ENCODE measurements at places on chromosomes 1 and 21.

- DNase-seq: no peak
Observed at GRCh38 chr21:35582731-35583130, 477.6 kb downstream of the SETD4 start.

DNA sequence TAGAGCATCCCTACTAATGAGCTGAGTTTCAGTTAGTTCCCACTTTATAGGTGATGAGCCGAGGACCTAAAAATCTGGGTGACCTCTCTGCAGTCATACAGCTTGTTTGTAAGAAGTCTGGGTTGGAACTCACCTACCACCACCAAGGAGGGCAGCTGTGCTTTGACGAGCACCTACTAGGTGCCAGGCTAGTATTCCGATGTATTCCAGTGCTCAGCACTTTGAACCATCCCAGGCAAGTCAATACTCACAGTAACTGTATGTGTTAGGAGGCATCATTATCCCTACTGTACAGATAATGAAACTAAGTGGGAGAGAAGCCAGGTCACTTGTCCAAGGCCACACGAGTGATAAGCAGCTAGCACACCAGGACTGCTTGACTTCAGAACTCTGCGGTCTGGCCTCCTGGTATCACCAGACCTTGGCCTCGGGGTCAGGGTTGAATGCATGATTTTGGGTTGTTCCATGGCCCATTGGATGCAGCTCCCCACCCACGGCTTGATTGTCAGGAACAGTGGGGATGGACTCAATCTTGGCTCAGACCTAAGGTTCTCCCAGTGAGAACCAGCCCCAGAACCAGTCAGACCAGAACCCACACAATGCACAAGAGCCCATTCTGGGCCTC is 20.7 kb downstream of the ECE1 start:
- DNase-seq: no peak

DNA sequence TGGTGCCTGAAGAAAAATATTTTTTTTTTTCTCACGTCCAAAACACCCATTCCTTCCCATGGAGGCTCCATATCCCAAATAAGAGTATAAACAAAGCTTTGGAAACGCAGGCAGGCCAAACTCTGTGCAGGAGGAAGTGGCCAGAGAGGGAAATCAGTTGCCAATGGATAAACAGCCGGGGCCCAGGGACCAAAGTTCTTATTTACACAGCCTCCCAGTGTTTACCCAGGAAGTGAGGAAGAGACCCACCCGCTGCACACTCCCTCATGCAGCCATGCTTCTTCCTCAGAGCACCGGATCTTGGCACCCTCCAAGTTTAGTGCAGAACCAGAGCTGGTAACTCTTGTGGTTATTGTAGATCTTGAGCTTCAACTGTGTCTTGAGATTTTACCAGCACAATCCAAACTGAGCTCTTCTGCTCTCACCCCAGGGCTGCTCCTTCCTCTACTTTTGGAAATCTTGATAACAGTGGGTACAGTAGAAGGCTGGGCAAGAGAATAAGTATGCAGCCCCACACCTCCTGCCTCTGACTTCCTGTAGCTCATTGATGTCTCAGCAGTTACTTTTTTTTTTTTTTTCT is 14.2 kb downstream of the MARCKSL1 start:
- no peak for DNase-seq

DNA sequence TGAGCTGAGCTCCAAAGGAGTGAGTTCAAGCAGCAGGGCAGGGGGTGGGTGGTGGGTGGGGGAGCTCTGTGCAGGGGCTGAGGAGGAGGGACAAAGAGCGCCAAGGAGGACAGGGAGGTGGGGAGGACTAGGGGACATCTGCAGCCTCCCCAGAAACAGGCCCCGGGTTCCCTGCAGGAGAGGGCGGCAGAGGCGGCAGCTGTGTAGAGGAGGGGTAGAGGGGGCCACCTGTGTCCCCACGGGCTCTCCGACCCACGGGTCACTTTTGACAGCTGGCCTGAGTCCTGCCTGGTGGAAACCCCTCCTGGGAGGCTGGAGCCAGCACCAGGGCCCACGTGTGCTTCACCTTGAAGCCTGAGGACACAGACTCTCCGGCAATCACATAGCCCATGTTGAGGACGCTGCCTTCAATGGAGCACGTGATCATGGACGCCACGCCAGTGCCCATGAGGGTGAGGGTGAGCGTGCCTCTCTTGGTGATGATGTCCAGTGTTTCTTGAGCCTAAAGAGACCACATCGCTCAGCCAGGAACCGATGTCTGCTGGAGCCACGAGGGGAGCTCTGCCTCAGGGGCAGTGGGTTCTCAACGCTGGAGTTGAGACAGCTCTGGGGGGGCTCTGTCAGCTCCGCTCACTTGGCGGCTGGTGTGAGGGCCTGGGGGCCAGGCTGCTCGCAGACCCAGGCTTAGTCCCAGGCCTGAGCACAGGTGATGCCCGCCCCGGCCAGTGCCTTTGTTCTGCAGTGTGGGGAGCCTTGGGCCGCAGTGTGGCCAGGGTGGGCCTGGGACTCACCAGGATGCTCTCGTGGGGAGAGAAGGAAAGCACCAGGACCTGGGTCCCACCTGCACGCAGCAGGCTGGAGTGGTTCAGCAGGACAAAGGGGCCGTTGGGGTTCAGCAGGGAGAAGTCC is 6.6 kb upstream of the TMEM52 start:
- DNase-seq: no peak

DNA sequence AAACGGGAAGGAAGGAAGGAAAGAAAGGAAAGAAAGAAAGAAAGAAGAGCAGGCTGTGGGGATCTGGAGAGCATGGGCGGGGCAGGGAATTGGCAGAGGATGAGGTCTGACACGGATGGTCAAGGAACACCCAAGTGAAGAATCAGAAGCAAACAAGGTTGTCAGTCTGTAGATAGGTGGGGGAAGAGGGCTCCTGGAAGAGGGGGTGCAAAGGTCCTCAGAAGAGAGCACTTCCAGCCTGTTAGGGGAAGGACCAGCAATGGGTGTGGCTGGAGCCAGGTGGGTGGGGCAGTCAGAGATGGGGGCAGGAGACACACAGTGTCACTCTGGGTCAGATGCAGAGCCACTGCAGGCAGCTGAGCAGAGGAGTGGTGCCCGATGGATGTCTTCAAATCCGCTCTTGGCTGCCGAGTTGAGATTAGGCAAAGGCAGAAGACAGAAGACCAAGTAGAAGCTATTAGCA is 11.0 kb upstream of the PLA2G2C start:
- no peak for DNase-seq

- DNase-seq: no peak
Observed at GRCh38 chr1:31203215-31203614, 36.5 kb downstream of the NKAIN1 start.

DNA sequence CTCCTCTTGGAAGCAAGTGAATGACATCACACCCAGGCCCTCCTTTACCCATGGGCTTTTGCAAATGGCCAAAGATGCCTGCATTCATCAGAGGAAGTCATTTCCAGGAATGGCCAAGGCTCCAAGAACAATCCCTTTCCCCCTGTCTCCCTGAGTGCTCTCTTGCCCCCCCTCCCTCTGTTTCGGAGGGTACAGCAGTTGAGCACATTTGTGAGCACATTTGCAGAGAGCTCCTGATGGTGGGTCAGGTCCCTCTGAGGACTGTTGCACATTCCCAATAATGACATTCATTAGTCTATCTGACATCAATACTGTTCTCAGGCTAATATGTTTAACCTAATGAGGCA is 113.4 kb downstream of the MATN1 start:
- no peak for DNase-seq

DNA sequence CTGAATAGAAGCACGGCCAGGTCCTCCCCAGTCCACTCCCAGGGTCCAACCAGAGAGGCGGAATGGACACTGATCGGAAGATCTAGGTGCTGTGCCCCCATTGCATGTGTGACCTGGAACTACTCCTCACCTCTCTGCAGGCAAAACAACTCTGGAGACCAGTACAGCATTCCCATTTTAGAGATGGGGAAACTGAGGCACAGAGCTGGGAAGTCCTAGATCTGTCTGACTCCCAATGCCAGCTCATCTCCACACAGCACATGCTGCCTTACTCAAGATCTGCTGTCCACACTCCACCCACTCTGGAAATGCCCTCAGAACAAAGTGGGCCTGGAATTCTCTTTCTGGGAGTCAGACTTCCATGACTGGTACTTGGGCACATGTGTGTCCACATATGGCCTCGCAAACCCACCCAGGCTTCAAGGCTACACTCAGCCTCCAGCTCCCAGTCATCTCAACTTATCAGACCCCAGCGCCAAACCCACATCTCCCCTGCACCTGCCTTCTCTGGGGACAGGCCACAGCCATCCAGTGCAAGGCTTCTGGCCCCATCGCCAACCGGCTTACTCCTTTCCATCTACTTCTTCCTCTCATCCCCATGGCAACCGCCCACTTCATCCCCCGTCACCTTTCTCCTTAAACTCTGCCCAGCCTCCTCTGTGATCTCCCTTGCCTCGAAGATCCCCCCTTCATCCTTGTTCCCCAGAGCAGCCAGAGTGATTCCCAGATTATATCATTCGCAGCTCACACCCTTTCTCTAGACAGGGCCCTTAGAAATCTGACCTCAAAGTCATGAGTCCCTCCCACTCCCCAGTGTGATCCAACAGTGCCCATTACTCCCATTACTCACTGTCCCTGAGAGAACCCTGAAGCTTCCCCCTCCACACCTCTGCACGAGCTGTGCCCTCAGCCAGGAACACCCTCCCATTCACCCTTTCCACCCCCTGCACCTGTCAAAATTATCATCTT is 2.7 kb downstream of the COL8A2 start:
- DNase-seq: no peak

- no peak for DNase-seq
Observed at GRCh38 chr1:91172541-91172940, 150.7 kb upstream of the ZNF644 start.

GRCh38 chr1:67793562-67793961 is 39.7 kb downstream of the GNG12 start:
- no peak for DNase-seq

DNA sequence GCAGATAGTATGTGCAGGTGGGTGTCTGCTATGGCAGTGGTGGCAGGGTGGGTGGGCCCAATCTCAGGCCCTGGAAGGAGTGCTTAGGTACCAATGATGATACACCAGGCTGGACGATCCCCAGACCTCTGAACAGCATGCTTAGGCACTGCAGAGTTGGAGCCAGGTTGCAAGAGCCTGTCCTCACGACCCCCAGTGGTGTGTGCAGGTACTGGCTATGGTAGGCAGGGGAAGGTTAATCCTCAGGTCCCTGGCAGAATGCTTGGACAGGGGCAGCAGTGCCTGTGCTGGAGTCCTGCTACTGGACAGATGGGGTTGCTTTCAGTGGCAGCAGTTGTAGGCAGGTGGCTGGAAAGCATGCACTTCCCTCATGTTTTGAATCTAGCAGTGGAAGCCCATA is 100.5 kb upstream of the NEK7 start:
- peak; percentile 10 for DNase-seq

All from ACHN (cell line).